ENCODE measurements at places on chromosomes 5 and 9.

DNA sequence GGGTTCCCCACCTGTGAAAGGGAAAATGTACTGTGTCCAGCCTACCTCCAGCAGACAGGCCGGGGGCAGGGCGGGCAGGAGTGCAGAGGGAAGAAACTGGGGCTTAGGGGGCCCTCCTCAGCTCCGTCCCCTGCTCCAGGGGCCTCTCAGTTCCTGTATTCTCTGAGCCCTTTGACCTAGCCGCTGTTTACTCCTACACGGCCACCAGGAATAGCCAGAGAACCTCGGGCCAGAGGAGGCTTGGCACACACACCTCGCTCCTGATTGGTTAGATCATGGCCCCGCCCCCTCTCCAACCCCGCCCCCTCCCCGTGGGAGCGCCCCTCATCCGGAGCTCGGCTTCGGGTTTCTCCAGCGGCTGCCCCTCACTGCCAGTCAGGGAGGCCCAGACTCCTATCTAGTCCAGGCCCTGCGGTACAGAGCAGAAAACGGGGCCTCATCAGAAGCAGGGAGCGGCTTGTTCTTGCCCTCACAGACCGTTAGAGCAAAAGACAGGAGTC is 2.2 kb downstream of the ST6GALNAC6 start:
- no peak for DNase-seq

GRCh38 chr9:110338143-110338542 is 480 bp upstream of the TXNDC8 start:
- DNase-seq, result no peak

- no peak for DNase-seq
Observed at GRCh38 chr9:90832261-90832660, 30.6 kb downstream of the SYK start.

- no peak for DNase-seq
Observed at GRCh38 chr5:163567811-163568210, 62.4 kb downstream of the MAT2B start.

- no peak for DNase-seq
Observed at GRCh38 chr9:136558373-136558772, 12.5 kb upstream of the NOTCH1 start.

DNA sequence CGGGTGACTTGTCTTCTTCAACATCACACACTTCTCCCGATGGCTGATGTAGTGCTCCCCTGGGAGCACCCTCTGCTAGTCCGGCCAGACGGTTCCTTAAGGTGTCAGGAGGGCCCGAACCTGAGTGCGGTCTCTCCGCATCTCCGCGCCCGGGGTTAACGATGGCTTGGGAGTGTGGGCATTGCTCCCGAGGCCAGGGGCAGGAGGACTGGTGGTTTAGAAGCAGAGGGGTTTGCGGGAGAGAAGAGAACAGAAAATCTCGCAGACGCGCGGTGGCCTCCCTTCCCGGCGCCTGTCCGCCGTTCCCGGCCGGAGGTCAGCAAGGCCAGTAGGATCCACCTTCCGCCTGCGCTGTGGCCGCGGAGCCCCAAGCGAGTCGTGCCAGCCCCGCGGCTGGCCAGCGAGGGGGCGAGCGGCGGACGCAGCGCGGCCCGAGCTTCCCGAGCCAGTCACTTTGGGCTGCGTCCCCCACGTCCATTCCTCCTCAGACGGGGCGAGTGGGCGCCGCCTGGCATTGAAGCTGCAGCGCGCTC is 700 bp downstream of the CDO1 start:
- DNase-seq, result no peak

DNA sequence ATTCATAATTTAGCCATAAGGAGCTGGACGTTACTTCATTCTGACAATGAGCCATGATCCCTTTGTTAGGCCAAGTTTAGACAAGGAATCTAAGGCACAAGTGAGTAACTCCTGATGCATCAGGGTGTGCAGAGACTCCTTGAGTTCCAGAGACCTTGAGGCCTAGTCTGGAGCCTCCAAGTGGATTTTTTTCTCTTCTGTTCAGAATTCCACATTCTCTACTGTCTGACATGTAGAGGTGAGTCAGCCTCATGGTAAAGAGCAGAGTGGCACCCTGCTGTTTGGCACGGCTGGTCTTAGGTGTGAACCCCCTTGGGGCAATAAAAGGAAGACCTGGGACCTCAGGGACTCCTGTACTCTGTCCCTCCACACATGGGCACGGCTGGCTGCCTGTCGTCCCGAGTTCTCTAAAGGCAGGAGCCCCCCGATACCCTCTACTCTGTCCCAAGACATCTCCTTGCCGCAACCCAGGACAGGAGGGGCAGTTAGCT is 22.0 kb upstream of the TGFBI start:
- no peak for DNase-seq

DNA sequence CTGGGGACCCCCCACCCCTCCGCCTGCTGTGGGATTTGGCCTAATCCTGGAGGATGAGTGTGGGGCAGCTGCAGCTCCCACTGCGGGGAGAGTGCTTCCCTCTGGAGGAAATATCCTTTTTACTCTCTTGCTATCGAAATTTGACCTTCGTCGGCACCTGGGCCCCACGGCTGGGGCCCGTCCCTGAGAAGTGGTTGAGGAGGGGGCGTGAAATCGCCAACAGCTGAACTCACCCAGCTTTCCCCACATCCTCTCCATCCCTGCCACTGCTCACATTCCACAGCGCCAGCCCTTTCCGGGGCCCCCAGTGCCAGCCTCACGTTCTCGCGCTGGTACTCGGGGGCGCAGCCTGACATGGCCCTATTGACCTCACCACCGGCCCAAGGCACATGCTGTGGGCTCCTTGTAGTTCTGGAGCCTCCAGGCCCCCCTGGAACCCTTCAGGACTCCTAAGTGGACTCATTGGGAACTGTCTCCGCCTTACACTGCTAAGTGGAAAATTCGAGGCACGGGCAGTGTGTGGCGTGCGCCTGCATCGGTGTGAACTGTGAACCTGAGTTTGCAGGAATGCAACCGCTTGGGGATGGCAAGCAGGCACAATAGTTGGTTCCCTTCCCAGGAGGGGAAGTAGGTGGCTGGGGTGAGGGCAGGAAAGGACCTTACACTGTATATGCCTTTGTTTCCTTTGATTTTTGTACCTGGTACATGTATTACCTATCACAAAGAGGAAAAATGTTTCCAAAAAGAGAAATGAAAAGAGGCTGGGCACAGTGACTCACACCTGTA is 19.2 kb downstream of the FGFR4 start:
- no peak for DNase-seq

DNA sequence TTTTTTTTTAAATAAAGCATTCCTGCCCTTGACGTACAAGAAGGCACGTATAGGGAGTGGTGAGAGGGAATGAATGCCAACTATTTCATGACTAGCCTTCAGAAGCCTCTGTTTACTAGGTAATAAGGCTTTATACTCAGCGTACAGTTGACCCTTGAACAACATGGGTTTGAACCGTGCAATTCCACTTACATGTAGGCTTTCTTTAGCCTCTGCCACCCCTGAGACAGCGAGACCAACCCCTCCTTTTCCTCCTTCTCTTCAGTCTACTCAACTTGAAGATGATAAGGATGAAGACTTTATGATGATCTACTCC is 22.5 kb downstream of the CDC42SE2 start:
- DNase-seq, result no peak

- no peak for DNase-seq
Observed at GRCh38 chr5:62778316-62779009, 199.8 kb downstream of the LRRC70 start.

GRCh38 chr9:96219026-96219899 is 82.7 kb downstream of the HSD17B3 start:
- peak; percentile 19 for DNase-seq

DNA sequence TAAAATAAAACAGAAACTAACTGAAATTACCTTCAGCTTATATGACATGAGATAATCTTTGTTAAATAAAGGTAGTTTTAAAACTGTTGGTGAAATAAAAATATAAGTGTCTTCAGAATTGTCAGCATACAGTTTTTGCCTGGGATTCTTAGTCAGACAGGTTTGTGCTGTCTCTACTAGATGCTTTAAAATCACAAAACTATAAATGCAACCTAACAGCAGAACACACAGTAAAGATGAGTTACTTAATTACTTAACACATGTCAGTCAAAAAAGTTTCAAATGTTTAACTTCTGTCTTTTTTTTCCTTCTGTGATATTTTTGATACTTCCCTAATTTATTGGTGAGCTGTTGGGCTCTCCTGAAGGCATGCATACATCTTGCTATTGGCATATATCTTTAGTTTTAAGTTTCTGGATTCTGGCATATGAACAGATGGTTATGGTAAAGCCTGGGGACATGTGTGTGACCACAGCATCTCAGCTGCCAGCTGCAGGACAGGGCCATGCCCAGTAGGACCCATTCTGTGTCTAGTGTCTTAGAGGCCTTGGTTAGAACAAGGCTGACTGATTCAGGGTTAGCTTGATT is 231.1 kb upstream of the NUDT12 start:
- DNase-seq, result no peak

GRCh38 chr5:60504342-60504741 is 195.6 kb downstream of the DEPDC1B start:
- DNase-seq, result no peak

DNA sequence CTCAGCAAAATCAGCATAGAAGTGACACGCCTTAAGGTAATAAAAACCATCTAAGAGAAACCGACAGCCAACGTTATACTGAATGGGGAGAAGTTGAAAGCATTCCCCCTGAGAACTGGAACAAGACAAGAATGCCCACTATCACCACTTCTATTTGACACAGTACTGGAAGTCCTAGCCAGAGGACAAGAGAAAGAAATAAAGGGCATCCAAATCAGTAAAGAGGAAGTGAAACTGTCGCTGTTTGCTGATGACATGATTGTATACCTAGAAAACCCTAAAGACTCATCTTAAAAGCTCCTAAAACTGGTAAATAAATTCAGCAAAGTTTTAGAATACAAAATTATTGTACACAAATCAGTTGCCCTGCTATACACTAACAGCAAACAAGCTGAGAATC is 393.3 kb downstream of the KIF4B start:
- no peak for DNase-seq

DNA sequence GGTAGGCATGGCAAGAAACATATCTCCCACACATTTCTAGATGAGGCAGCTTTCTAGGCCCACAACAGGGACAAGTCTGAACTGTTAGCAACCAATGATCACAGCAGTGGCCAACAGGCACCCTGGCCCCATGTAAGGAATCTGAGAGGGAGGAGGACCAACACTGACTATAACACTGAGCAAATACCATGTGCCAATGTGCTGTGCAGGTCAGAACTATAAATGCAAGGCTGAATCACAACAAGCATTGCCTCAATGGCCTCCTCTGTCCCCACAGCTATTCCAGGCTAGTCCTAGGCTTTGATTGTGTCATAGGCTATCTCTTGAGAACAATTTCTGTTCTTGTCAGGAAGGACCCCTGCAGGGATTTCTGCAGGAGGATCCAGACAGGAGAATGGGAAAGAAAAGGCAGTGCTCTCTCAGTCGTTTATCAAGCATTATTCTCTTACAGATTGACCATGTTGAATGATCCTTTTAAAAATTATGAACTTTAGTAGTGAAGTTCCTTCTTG is 221.2 kb downstream of the TLE1 start:
- DNase-seq, result no peak

GRCh38 chr5:35438786-35439185 is 178.9 kb upstream of the SPEF2 start:
- no peak for DNase-seq

- DNase-seq, result no peak
Observed at GRCh38 chr5:177350776-177351391, 584 bp downstream of the LMAN2 start.

DNA sequence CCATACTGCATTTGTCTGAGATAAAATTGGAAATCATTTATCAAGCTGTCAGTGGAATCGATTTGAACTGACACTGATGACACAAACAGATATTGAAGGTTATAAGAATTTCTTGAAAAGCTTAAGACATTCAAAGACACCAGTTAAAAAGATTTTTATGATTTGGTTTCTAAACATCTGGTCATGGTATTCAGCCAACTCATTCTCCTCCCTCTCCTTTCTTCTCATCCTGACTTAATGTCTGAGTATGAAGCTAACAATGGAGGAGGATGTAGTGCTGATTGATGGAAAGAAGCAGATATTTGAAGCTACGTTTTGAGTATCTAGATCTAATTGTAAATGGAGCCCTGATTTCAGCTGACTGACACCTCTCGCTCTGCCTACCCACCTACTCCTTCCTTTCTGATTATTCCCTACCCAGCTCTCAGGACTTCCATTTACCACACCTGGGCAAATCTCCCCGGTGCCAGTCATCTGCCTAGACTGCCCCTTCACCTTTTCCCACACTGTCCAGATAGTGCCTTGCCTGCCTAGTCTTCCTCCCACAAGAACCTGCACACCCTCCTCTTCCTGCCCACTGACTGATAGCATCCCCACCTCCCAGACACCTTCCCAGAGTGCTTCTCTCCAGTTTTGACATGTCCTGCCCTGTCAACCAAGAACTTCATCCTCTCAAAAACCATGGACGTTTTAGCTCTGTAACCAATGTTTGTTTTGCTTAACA is 20.7 kb upstream of the LIFR start:
- DNase-seq, result no peak

GRCh38 chr9:419571-420171 is 205.0 kb downstream of the DOCK8 start:
- no peak for DNase-seq
